ENCODE measurements at places on chromosomes 1 and 21. TPM values are rescaled to one million over a fixed set of nuclear protein-coding genes. Genes with fewer than 3 reads are reported as not detected.

GRCh38 chr1:153872934-153873333 lies 49.8 kb downstream of the GATAD2B start:
- no peaks in the 10 kb centered on the region for H3K27me3 ChIP-seq
- H3K27ac ChIP-seq, result peak overlapping the region; percentile 2
- H3K36me3 ChIP-seq, result no peaks in the 10 kb centered on the region
- no peak for DNase-seq
- H3K4me3 ChIP-seq, result no peak overlapping the region
- H3K4me1 ChIP-seq, result no peaks in the 10 kb centered on the region

GRCh38 chr1:169110689-169111447 lies 4.4 kb downstream of the ATP1B1 start:
- H3K27ac ChIP-seq, result peak overlapping the region; percentile 48
- peaks cover 14% of the 10 kb centered on the region for H3K27me3 ChIP-seq

Gene UBL4B
- total RNA-seq, result not detected

Gene GFI1
- not detected for total RNA-seq

DNA sequence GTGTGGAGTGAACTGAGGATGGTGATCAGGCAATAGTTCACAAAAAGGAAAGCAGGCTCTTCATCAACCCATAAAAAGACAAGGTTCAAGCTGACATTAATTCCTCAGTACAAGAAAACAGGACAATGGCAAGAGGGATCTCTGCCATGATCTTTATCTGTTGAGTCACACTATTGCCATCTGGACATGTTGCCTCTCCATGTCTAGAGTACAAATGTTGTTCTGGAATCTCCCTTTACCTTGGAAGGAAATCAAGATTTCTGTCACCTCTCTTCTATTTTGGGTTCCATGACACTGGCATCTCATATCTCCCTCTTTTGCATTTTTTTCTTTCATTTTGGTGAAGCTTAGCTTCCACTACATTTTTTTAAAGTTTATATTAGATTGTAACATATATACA lies 329.1 kb downstream of the USP25 start:
- no peak overlapping the region for H3K4me3 ChIP-seq
- H3K27ac ChIP-seq, result no peak overlapping the region
- H3K36me3 ChIP-seq, result no peaks in the 10 kb centered on the region
- no peaks in the 10 kb centered on the region for H3K4me1 ChIP-seq
- no peaks in the 10 kb centered on the region for H3K27me3 ChIP-seq

Gene RPE65
- not detected for total RNA-seq

Gene SPRR4
- not detected for total RNA-seq

DNA sequence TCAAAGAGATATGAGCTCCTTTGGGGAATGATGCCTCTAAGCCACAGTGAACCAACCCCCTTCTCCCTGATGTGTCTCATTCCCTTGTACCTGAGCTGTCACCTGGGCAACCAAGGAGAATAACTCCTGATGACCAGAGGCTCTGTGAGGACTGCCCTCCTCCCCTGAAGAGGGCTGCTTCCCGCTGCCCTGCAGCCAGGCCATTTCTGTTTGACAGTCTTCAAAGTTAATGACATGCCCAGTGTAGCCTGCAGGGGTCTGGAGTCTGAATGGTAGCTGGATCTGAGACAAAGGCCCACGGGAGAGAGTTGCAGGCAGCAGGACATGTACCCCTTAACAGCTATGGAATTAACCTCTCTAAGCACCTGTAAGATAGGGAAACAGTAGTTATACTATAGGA lies 3.4 kb upstream of the SLFNL1 start:
- peak; percentile 30 for DNase-seq
- H3K27me3 ChIP-seq, result peaks cover 5% of the 10 kb centered on the region
- H3K4me3 ChIP-seq, result no peak overlapping the region
- peaks cover 4% of the 10 kb centered on the region for H3K36me3 ChIP-seq
- no peak overlapping the region for H3K27ac ChIP-seq

Gene S100A7A
- total RNA-seq, result not detected

Gene KCNC4
- total RNA-seq, result 9.7 TPM

Gene SYT11
- total RNA-seq, result 419 TPM

Gene PER3
- 3.6 TPM for total RNA-seq

Gene KIAA1614
- 4.1 TPM for total RNA-seq

Gene PHLDA3
- 18.5 TPM for total RNA-seq

Gene AZIN2
- total RNA-seq, result 7.0 TPM

DNA sequence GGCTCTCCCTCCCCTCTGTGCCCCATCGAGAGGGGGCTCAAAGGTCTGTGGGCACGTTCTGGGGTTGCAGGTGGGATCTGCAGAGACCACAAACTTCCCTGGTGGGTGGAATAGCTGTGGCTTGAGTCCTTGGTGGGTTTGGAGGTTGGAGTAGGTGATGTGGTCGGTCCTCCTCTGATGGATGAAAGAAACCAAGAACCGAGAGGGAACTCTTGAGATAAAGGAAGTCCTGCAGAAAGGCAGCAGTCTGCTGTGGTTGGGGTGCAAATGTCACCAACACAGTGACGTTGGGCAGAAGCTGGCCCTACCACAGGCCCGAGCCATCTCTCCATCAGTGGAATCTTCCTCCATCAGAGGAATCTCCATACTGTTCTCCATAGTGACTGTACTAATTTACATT lies 171.8 kb downstream of the FCRL5 start:
- H3K36me3 ChIP-seq, result no peaks in the 10 kb centered on the region
- no peak overlapping the region for H3K4me3 ChIP-seq
- no peaks in the 10 kb centered on the region for H3K4me1 ChIP-seq

Gene ROR1
- 11.3 TPM for total RNA-seq

- no peak overlapping the region for H3K4me3 ChIP-seq
- H3K27me3 ChIP-seq, result no peaks in the 10 kb centered on the region
- peaks cover 20% of the 10 kb centered on the region for H3K4me1 ChIP-seq
- no peak overlapping the region for H3K27ac ChIP-seq
- no peak for DNase-seq
These were observed 8.3 kb downstream of the ENAH start for GRCh38 chr1:225644666-225645065.
